ENCODE measurements at places on chromosomes 4 and X. TPM values are rescaled to one million over a fixed set of nuclear protein-coding genes. Genes with fewer than 3 reads are reported as not detected.

DNA sequence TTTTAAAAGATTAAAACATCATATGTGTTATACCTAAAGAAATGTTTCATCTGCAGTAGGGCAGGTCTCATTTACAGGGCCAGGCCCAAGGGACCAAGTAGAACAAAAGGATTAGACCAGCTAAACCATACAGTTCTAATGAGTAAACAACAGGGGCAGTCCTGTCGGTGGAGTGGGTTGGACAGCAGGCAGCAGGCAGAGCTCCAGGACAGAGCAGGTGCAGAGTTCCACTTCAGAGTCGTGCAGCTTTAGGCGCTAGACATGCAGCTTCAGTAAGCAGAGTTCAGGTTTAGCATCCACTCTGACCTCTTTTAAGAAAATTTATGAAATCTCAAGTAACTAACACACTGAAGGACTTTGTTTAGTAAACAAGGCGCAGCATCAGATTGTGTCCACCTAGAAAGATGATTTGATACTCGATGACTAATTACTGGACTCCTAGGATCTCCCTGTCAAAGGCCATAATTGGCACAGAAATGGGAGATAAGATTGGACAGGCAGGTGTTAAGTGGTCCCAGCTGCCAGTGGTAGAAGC is 487.7 kb upstream of the INTU start:
- DNase-seq = no peak

DNA sequence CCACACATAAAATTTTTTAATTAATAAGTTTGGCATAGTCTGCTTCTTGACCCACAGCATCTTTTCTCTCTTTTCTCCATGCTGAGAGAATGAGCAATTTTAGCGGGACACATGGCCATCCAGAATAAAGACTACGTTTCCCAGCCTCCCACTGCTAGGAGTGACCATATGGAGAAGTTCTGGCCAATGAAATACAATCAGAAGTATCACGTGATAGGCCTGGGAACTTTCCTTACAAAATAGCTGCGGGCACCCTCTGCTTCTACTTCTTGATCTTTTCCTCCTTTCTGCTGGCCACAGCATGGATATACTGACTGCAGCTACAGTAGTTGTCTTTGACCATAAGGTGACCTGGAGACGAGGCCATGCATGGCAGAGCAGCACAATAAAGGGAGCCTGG is 348.0 kb downstream of the BCOR start:
- DNase-seq = no peak

- DNase-seq = no peak
Observed at GRCh38 chrX:70664726-70665125, 220.1 kb downstream of the DLG3 start.

FAM156B gene
- total RNA-seq = 5.6 TPM

PPP2R2C gene
- 8.1 TPM for total RNA-seq

GRCh38 chr4:170497112-170497511 is 407.4 kb upstream of the AADAT start:
- DNase-seq = no peak

DNA sequence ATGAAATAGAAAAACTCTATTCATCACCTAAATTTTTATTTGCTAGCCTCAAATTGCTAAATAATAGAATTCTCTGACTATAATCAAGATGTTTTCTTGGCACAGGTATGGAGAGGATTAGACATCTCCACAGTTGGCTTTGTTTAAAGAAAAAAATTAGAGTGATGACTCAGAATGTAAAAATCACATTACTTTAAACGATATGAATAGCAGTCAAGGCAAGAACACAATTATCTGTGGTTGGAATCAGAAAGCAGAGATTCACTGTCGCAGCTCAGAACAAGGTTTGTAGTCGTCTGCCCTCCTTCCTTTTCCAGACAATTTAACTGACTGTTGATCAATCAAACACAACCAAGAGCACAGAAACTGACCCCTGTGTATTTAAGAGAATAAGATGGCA is 32.2 kb upstream of the CCKAR start:
- DNase-seq = no peak

- no peak for DNase-seq
Observed at GRCh38 chr4:153940916-153941315, 152.0 kb upstream of the SFRP2 start.

DNA sequence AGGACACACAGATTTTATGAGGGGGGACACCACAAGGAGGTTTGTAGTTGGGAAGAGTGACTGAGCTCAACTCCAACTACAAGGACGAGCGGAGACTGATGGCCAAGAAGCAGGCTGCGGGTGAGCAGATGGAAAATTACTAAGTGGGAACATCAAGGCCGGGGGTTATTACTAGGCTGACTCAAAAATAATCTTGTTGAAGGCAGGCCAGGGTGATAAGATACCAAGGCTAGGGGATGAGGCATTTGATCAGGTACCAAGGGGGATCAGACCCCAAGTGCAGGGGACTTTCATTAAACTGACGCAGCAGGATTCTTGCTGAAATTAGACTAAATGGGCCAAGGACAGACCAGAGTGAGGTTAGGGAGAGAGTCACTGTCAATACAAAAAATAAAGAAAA is 119.4 kb upstream of the SORBS2 start:
- DNase-seq = no peak

DNA sequence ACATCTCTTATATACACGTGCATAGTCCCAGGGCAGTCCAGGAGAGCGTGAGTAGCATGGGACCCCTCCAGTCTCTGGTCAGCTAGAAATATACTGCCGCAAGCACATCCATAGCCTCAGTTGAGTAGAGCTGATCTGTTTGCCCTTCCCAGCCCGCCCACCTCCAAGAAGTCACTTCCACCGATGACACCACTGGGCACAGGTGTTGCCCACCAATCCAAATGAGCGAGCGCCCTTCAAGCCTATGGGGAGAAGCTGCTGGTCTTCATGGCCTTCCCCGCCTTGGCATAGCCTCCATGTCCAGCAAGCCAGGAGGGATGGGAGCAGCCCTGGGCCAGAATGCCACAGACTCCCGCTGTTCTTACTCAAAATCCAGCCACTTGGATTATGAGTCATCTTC is 10.2 kb downstream of the DUSP9 start:
- no peak for DNase-seq

DNA sequence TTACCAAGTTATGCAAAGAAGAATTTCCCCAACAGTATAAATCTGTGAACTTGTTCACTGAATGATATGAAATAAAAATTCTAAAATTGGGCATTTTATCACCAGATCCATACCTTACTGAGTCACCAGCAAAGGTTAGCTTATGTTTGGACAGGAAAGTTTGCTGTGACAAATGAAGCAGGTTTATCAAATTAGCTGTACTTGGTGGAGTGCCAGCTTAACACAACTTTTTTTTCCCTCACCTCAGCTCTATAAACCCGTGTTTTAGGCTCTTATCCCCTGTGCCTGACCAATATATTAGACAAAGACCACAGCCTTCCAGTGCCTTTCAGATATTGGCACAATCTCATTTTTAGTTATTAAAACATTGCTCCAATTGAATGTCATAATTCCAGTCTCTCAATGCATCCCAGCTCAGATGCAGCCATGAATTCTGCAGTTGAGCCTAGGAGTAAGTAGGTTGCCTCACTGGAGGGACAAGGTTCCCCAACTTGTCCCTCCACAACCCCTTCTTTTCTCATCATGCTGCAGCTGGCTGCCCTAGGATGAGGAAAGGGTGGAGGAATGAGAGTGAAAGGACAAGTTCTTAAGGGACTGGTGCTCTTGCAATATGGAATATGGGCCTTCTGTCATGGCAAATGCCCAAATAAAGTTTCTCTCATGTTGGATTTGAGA is 27.0 kb upstream of the PDGFC start:
- DNase-seq = no peak

DNA sequence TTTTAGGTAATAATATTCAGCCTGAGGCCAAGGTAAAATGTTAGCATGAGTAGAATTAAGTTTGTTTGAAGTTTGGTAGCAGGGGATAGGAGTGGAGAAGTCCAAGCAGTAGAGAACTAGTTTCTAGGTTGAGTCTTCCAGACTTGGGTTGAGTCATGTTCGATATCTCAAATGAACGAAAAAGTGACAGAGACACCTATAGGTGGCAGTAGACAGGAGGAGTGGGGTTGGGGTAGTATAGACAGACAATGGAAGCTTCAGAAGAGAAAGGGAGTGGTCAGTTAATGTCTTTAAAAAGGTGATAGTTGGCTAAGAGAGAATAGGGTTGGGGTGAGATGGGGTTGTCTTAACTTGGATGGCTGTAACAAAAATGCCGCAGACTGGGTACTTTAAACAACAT is 58.7 kb upstream of the EMCN start:
- no peak for DNase-seq

DNA sequence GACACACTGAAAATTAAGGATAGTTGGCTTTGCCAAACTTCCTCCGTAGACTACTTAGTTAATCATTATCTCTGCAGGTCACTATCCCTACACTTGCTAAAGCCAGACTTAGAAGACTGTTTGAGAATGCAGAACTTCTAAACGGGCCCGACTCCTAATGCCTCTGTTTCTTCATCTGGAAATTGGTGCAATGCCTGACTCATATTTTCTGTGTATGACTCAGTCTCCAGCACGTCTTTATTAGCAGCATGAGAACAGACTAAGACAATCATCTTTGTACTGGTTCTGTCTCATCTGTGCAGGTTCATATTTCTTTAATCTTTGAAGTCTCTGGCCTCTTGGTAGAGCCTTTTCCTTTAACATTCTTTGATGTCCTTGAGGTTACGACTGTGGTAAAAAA is 411.9 kb upstream of the ACTRT1 start:
- no peak for DNase-seq

DNA sequence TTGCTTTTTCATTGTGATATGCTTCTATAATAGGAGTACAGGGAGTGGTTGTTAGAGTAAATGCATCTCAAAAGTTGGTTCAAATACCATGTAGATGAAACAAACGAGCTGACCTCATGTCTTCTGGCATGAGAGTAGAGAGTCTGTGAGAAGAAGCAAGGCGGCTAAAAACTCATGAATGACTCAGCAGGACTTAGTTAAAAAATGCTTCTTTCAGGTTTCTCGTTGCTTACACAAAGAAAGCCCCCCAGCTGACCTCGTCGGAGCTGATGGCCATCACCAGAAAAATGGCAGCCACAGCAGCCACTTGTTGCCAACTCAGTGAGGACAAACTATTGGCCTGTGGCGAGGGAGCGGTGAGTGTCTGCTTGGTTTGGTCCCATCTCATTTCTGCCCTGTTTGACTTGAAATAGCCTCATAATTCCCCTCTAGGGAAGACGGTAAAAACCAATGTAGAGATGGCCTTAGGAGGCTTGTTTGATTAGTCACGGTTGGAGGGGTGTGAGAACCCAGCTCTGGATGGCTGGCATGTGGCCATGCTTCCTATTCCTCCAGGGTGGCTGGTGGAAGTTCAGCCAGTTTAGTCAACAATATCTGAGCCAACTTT is 14.5 kb downstream of the AFP start:
- DNase-seq = peak; percentile 56

PDE6B gene
- total RNA-seq = 1.1 TPM

IL15 gene
- total RNA-seq = 2.4 TPM

DNA sequence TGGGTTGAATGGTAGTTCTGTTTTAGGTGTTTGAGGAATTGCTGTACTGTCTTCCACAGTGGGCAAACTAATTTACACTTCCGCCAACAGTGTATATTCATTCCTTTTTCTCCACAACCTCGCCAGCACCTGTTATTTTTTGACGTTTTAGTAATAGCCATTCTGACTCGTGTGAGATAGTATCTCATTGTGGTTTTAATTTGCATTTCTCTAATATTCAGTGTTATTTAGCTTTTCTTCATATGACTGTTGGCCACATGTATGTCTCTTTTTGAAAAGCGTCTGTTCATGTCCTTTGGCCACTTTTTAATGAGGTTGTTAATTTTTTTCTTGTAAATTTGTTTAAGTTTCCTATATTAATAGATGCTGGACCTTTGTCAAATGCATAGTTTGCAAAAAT is 26.9 kb upstream of the WDR17 start:
- no peak for DNase-seq

DNA sequence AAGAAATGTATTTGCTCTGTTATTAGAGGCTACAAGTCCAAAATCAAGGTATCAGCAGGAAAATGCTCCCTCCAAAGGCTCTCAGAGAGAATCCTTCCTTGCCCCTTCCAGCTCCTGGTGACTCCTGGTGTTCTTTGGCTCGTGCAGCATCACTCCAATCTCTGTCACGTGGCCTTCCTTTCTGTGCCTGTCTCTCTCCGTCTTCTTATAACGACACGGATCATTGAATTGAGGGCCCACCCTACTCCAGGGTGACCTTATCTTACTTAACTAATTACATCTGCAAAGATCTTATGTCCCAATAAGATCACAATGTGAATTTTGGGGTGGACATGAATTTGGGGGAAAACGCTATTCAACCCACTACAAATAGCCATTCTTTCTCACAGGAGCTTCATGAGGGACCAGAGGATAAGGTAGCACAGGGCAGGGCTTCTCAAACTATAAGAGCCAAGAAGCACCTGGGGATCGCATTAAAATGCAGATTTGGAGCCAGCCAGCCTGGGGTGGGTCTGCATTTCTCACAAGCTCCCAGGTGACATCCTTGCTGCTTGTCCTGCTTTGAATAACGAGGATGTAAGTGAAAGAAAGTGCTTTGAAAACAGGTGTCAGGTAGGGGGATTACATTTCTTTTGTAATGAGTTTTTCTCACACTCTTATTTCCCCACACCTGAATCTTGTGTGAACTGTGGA is 41.9 kb upstream of the APLN start:
- DNase-seq = no peak

Data from Right ventricle myocardium superior (tissue), 1 donor.